Suppressor macrophage (primary cell): ENCODE measurements at places on chromosomes 11 and 22.

DNA sequence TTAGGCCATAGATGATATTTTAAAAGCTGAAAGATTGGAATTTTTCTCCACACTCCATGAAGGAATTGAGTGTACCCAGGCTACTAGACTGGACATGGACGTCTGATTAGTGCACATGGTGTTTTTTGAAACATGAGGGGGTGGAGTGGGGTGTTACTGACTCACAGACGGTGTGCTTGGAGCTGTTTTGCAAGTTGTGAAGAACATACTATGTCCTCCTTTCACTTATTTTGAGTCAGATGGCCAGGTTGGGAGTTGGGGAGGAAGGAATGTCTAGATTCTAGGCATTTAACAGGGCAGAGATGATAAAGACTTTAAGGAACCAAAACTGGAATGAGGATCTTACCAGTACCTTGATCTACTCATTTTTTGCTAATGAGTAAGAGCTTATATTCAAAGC is 158.1 kb upstream of the MTNR1B start:
- peak; percentile 58 for DNase-seq

- DNase-seq, result no peak
Measured at GRCh38 chr11:83540728-83541127, 254.6 kb upstream of the CCDC90B start.

DNA sequence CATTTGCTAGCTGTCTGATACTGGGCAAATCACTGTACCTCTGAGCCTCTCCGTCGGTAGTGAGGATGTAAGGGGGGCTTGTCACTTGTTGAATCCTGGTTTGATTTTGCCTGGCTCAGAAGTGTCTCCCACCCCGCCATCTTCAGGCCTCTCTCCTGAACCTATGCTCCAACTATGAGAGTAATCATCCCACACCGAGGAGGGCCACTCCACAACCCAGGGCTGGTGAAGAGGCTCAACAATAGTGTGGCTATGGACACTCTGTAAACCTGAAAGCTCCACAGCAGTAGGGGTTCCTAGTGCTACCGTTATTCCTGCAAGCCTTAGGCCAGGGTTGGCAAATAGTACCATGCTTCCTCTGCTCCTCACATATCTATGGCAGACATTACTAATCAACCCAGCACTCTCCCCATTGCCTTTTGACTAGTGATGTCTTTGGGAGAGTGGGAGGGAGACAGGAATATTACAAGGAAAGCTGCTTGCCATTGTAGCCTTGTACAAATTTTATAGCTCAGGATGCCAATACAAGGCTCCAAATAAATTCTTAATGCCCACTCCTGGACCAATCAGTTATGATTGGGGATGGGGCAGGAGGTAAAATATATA is 134.0 kb upstream of the TEAD1 start:
- DNase-seq, result no peak

GRCh38 chr11:121814962-121815361 is 301.1 kb downstream of the BLID start:
- DNase-seq, result no peak

DNA sequence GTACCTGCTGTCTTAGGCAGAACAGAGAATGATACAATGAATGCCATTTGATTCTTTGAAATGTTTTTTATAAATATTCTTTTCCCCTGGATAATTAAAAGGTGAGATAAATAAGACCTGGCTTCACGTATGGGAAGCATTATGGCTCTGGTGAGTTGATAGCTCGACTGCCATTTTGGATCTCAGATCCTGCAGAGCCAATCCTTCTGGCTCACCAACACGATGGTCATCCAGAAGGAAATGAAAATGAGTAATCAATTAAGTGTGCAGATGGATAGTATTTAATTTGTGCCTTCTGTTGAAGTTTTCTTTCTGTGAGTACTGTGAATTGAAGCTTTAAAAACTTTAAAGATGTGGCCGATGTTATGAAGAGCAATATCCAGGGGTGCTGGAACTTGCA is 2.7 kb downstream of the TNRC6B start:
- DNase-seq, result no peak

- DNase-seq, result no peak
Measured at GRCh38 chr11:104152941-104153505, 10.9 kb downstream of the PDGFD start.

DNA sequence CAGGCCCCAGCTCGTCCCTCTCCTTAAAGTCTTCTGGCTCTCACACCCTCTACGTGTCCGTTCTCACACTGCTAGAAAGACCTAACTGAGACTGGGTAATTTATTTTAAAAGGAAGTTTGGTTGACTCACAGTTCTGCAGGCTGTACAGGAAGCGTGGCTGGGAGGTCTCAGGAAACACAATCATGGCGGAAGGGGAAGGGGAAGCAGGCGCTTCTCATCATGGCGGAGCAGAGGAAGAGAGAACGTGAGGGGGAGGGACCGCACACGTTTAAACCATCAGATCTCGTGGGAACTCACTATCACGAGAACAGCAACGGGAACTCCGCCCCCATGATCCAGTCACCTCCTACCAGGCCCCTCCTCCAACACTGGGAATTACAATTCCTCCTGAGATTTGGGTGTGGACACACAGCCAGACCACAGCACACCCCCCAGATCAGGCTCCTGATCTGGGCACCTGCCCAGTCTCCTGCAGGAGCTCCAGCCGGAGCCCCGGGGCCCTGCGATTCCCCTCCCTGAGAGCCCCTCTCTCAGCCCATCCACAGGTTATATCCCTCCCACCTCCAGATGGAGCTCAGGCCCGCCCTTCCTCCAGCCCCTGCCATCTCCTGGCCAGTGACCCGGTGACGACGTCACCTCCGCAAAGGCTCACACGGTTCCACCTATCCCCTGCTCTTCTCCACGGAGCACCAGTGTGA is 170.2 kb downstream of the BRD1 start:
- peak; percentile 95 for DNase-seq
